NB4 (cell line): ENCODE measurements at places on chromosomes 3 and 15.

DNA sequence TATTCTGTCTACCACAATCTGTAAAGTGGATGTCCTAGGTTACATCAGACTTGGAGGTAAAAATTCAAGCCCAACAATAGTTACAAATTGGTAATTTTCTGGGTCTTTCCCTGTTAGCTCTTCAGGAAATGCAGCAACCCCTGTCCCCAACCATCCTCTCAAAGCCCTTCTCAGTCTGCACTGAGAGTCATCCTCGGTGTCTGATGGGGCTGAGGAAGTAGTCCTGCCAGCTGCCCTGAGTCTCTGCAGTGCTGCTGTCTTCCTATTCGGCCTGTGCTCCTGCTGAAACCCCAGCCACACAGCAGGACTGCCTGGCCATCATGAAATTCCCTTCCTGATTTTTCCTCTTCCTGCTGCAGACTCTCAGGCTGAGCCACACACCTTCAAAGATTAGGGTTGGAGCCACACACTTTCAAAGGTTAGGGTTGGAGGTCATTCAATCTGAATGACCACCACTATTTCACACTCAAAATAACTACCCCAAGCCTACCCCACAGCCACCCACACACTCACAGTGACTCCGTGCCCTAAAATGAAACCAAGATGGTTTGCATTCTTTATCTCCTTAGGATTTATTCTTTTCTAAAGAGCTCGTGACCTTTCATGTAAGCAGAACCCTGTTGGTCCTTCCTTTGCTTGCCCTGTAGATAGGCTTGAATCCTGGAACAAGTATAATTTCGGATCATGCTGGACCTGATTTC lies 17.6 kb downstream of the TRIM42 start:
- no peak for DNase-seq

GRCh38 chr3:44365952-44366351 lies 27.4 kb downstream of the TCAIM start:
- no peak for DNase-seq

DNA sequence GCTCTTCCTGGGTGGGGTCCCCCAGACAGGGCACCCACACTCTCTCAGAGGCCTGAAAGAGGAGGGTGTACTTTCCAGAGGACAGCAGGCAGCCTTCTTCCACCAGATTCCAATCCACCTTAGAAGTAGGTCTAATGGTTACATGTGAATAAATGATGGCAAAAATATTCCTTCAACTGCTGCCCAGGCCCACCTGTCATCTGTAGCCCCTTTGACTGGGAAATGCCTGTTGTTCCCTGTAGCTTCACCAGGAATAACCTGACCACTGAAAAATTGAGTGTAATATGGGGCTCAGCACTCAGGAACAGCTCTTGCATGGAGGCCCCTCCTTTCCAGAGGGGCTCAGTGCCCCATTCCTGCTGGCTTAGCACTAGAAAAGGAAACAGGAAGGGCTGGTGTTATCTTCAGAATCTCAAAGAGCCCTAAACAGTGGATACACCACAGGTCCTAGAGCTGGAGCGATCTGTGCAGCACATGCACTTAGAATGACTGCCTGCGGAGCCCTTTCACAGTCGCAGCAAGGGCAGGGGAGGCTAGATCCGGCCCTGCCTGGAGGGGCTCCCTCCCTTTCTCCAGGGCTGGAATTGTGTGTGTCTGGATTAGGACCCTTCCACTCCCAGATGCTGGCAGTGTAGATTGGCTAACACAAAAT lies 32.1 kb downstream of the SLC22A14 start:
- DNase-seq = no peak

GRCh38 chr15:68668926-68669600 lies 90.3 kb downstream of the CORO2B start:
- no peak for DNase-seq

DNA sequence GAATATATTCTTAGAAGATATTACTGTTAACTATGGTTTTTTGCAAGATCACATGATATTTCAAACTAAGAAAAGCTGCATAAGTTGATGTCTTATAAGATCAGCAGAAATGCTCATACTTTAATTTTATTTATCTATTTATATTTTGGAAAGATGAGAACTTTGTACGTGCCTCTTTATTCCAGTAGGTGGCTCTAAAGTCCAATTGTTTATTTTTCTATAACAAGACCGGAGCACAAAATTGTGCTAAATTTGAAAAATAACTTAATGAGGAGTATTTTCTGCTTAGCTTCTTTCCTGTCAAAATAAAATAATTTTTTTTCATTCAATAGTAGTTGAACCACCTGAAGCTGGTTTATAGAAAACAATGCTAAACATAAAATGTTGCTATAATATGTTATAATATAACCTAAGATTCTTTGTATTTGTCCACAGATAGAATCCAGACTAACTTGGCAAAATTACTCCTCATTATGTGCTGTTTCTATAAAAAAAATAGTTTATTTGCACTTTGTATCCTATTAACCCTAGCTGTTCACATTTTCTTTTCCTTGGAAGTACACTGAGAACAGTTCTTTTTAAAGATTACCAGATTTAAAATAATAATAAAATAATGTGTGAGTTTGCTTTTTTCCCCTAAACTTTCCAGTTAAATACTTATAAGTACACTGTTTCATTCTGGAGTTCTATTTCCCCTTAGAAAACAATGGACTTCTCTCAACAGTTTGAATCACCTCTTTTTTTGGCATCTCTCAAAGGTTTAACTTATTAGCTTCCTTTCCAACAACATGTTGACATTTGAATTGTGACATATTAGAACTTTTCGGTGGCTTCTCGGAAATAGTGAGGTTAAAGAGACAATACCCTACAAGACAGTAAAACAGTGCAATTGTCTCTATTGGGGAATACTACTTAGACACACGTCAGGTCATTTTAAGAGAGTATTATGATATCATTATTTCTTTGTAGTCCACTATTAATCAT lies 530.0 kb downstream of the MECOM start:
- peak; percentile 7 for DNase-seq

DNA sequence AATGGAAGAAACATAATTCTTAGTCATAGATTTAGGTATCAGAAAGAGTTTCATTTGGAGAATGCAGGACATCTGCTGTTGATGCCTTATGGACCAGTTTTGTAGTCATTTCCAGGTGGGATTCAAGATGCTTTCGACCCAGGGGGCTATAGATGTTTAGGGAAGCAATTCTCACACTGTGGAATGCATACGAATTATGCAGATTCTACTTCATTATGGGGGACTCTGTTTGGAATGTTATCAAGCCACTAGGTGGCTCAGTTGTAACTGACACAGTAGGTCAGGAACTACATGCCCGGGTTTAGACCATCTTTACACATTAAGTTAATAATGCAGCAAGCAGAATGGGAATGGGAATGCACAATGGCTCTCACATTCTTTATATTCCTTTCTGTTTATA lies 1359.8 kb downstream of the ZPLD1 start:
- DNase-seq = peak; percentile 11

DNA sequence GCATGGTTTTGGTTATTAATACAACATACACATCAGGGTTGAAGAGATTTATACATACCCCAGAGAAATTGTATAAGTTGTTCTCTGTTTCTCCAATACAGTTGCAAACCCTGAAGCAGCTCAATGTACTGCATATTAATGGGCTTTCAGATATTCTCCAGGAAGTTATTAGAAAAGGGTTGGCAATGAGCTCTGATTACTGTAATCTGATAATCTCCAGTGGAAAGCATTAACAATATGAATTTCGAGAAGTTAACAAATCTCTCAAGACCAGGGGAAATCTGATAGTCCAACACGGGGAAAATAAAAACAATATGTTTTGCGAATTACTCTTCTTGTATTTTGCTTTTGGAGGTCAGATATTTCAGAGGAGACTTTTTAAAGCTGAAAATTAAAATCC lies 950.1 kb downstream of the TBL1XR1 start:
- no peak for DNase-seq

GRCh38 chr3:53159156-53160060 lies 1.6 kb upstream of the PRKCD start:
- DNase-seq = no peak

DNA sequence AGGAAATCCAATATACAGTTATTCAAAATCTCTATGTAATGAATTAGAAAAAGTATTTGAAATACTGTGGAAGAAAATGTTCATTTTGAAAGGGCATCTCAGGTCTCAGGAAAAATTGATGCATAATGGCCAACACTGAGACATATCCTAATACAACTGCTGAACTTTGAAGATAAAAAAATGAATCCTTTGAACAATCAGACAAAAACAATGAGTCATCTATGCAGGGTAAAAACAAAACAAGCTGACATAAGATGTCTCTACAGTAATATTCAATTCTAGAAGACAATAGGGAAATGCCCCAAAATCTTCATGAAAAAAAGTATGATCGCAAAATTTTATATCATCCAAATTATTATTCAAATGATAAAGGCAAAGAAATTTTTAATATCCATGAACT lies 34.0 kb upstream of the ZNF280D start:
- no peak for DNase-seq

DNA sequence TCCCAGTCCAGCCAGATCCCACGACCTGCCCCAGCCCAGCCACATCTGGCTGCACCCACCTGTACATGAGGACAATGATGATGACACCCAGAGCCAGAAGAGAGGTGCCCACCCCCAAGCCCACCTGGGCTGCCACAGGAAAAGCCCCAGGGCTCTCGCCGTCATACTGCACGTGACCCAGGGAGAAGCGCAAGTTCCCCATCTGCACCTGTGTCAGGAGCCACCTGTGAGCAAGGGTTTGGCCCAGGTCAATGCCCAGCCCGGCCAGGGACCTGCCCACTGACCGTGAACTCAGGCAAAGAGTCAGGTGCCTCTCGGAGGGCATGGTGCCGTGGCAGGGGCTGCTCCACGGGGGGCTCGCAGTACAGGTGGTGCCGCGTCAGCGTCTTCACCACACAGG lies 16.3 kb downstream of the PLXNB1 start:
- no peak for DNase-seq

GRCh38 chr3:182715006-182715405 lies 78.3 kb upstream of the ATP11B start:
- DNase-seq = no peak

- DNase-seq = peak; percentile 41
Observed at GRCh38 chr3:102354818-102355515, 79.8 kb upstream of the ZPLD1 start.

DNA sequence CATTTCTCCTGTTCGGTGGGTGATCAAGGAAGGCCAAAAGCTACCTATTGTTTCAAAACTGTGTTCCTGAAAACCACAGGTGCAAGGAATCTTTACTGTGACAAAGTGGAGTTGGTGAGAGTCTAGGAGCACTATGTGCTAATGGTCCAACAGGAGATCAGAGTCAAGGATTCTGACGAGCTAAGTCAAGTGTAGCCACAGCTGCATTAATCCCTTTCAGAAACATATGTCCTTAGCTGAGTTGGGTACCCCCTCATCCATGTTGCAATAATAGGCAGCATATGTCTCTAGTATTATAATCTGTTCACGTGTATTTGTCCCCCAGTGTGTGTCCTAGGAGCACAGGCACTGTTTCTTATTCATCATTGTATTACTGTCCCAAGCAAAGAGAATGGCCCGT lies 1.7 kb downstream of the VPS39 start:
- DNase-seq = no peak

DNA sequence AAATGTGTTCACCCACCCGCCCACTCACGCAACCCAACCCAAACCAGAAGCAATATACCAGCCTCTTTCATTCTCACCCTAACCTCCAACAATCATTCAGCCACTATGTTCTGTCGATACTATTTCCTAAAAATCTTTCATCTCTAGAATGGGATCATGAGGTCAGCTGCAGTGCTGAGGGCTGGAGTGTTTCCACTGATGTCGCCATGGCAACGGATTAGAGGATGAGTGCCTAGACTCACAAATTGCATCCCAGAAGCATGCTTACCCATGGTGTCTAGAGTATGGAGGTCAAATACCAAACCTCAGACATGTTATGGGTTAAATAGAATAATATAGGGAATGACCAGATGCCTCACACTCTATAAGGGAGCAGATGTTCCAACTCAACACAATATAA lies 138.5 kb downstream of the GABRB3 start:
- no peak for DNase-seq

DNA sequence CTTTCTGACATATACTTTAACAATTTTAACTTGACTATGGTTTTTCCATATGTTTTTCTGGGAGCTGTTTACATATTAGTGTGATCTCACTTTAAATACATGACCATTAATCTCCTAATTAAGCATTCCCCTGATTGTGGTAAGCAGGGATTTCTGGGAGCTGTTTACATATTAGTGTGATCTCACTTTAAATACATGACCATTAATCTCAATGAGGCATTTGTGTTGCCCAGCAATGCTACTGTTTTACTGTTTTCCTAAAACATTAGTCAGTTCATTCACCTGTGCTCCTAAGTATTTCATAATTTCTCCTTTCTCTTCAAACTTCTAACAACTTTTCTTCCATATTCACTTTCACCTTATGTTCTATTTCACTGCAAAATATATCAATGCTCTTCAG lies 3.6 kb upstream of the GRAMD1C start:
- no peak for DNase-seq

GRCh38 chr3:111598139-111598538 lies 3.0 kb upstream of the ZBED2 start:
- no peak for DNase-seq

GRCh38 chr15:69167218-69167846 lies 6.9 kb downstream of the GLCE start:
- peak; percentile 30 for DNase-seq
